ENCODE measurements at places on chromosomes 5 and 9.

DNA sequence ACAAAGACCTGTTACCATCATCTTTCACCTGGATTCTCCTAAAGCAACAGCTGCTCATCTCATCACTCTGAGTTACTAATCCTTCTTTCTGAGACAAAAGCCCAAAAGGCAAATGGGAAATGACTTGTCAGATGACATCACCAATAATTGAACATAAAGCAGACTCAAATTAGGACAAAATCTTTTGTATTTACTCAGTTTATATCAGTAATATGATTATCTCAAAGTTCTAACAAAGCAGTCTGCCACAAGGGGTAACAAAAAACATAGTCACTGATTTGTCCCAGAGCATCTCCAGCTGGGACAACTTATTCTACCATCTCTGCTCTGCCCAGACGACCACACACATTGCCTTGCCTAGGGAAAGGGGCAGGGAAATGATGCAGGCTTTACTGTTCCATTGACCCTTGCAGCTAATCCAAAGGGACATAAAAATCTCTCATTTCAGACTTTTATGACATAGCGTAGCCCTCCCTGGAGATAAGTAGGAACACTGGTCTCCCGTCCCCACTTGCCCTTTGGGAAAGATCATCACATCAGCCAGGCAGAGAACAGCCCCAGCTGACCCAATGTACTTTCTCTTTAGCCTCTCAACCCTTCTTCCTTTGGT is 249.5 kb upstream of the PTGER4 start:
- no peak for DNase-seq

DNA sequence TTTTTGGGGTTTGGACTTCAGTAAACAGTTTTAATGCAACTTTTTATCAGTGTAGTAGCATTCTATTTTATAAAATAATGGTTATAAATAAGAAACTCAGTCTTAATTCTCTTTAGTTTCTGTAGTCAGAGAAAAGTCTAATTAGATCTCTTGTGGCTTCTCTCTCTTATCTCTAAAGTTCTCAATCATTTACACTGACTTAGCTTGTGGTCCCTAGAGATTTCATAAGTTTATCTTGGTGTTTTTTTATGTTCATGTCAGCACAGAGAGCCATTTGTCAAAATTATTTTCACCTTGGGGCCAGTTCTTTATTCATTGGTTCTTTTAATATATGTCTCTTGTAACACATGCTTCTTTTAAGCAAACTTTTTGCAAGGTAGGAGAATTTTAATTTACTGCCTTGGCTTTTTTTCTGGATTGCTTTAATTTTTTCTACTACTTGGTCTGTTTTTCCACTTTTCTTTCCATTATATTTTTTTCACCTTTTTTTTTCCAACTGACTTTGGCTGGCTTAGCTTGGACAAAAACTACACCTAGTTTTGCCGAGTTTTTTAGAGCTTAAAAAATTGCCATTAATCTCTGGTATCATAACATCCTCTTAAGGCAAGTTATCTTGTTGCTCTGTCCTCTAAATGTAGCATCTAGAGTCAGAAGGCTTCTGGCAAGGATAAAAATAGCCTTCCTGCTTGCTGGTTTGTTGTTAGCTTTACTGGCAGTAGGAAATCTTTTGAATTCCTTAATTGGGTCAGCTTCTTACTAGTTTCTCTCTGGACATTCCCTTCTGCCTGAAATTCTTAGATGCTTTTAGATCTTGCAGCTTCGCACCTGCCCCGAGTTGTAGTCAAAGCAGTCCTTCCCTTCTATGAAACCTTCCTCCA is 35.3 kb downstream of the CPEB4 start:
- no peak for DNase-seq

DNA sequence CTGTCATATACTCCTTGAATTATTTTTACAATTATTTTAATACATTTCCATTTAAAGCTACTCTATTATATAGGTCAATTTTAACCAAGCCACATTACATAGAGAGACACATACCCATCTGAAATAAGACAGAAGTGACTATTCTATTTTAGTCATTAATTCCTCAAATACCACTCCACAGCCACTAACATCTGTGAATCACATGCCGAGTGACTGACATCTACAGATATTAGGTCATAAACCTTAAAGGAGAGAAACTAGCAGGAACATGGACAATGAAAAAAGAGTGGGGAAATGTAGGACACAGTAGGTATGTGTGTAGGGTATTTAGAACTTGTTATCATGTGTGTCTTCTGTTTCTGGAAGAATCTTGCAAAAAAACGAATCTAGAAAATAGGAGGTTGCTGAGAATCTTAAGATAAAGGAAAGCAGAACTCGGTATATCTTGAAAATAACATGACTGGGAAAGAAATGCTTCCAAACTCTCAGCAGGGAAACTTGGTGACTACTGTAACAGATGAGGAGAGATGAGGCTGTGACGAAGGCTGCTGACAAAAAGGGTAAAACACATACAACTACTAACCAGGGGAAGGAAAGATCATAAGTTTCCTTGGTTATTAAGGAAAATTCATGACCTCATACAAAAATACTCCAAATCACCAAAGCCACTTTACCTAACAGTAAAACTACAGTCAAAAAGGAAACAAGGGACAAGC is 84.6 kb downstream of the PLPP1 start:
- no peak for DNase-seq

DNA sequence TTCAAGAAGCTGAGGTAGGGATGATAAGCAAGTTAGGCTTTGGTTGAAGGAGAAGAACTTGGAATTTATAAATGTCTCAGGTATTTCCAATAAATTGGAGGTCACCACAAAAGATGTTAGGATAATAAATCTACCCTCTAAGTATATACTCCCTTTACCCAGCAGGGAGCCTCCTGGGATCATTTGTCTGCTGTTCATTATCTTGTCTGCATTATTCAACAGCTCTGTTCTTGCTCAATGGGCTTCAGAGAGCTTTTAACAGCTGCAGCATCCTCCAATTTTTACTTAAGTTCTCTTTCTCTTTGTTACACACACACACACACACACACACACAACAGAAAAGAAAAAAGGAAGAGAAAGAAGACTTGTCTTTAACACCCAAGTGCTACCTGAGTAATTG is 51.7 kb upstream of the VPS13A start:
- DNase-seq: no peak

DNA sequence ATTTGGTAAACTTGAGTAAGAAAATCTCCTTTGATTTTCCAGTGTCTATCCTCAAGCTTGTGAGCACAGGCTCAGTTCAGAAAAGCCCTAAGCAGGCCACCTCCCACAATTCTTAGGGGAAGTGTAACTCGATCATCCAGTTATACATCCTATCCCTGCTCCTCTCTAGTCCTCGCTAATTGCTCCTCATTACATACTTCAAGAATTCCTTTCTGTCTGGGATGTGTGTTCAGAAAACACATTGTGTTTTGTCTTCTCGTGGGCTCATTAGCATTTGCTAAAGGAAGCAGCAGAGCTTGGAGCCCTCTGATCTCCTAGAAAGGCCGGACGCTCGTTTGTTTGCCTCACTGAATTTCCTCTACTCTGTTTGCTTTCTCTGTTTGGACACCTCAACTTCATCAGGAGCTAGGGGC is 268.2 kb upstream of the RFX3 start:
- DNase-seq: no peak

Measured in H54 (cell line).